Activated naive CD4-positive, alpha-beta T cell treated with anti-CD3 and anti-CD28 coated beads, Interleukin-2, amount 50 U/mL, for 72 hours (primary cell): ENCODE measurements at places on chromosomes 5 and 9. TPM values are rescaled to one million over a fixed set of nuclear protein-coding genes. Genes with fewer than 3 reads are reported as not detected.

EIF4E1B gene
- not detected for total RNA-seq

SYNPO gene
- 0.18 TPM for total RNA-seq

PCDHA4 gene
- total RNA-seq = not detected

DNAI1 gene
- total RNA-seq = not detected

PRELID2 gene
- total RNA-seq = 10.7 TPM

HTR1A gene
- not detected for total RNA-seq

CCL21 gene
- not detected for total RNA-seq

C9orf50 gene
- total RNA-seq = not detected

HCN1 gene
- not detected for total RNA-seq

PPP3R2 gene
- not detected for total RNA-seq

IL5 gene
- total RNA-seq = not detected

KIF20A gene
- total RNA-seq = 82.9 TPM

SQSTM1 gene
- 163 TPM for total RNA-seq

TTC1 gene
- 42.8 TPM for total RNA-seq

TMEM174 gene
- not detected for total RNA-seq

NPM1 gene
- 2,118 TPM for total RNA-seq

ZNF300 gene
- total RNA-seq = 2.2 TPM

SMIM15 gene
- 66.8 TPM for total RNA-seq

PAEP gene
- not detected for total RNA-seq

ARRDC3 gene
- 49.4 TPM for total RNA-seq

SOWAHA gene
- not detected for total RNA-seq

C5orf52 gene
- not detected for total RNA-seq

FOXD4 gene
- not detected for total RNA-seq

CNTNAP3 gene
- total RNA-seq = not detected

IFNB1 gene
- total RNA-seq = 0.46 TPM

CACNA1B gene
- total RNA-seq = 0.07 TPM

PCDHA1 gene
- total RNA-seq = not detected

SPINK5 gene
- not detected for total RNA-seq

MCIDAS gene
- not detected for total RNA-seq

SPINK6 gene
- total RNA-seq = not detected

BNC2 gene
- not detected for total RNA-seq

ACTBL2 gene
- total RNA-seq = not detected

EXOC3 gene
- total RNA-seq = 83.8 TPM

CD14 gene
- 0.56 TPM for total RNA-seq

FAXDC2 gene
- 0.57 TPM for total RNA-seq

CANX gene
- 417 TPM for total RNA-seq

SLC34A1 gene
- total RNA-seq = 0.19 TPM

WNK2 gene
- total RNA-seq = 3.8 TPM
